K562 (cell line): ENCODE measurements at places on chromosomes 11 and 22.

GRCh38 chr11:57597461-57597915 is at the start of gene SERPING1:
SERPING1 (plus strand) TSS chr11:57597685; CDS start chr11:57598271, 586 bp downstream.
- DNase-seq, result no peak

GRCh38 chr22:28410050-28410816 is 269.4 kb downstream of the TTC28 start:
- DNase-seq, result peak; percentile 4

GRCh38 chr11:78768345-78768744 is 193.7 kb upstream of the NARS2 start:
- DNase-seq, result no peak

- peak; percentile 32 for DNase-seq
Observed at GRCh38 chr11:110112457-110112856, 19.3 kb downstream of the ZC3H12C start.

DNA sequence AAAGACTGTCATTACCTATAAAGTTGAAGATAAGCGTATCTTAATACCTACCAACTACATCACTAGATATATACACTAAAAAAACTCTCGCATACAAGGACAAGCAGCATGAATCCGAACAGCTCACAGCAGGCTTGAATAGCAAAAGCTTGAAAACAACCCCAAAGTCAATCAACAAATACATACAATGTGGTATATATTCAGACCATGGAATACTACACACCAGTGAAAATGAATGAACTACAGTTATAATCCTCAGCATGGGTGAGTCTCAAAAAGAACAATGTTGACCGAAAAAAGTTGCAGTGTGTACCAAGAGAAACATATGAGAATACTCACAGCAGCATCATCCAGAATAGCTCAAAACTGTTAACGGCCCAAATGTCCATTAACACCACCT is 25.2 kb downstream of the USP28 start:
- DNase-seq, result no peak

GRCh38 chr11:104637662-104638170 is 260.5 kb downstream of the CASP12 start:
- no peak for DNase-seq

GRCh38 chr11:121801394-121801748 is 314.6 kb downstream of the BLID start:
- DNase-seq, result no peak

GRCh38 chr11:1555713-1556153 is 16.3 kb downstream of the DUSP8 start:
- DNase-seq, result no peak

DNA sequence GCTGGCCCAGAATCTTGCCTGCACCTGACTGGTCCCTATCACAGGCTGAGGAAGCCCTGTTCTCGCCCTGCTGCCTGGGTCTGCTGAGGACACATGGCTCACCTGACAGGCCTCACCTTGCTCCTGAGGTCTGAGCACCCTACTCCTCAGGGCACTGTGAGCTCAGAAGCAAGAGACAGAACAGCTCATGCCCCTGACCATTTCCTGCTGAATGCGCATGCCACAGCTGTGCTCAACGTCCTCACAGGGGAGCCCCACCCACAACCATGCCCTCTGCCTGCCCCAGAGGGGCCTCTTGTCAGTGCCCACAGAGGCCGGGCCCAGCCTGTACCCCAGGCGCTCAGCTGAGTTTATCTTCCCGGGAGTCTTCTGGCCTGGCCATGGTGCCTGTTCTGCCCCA is 2.8 kb upstream of the TSPO start:
- DNase-seq, result no peak

DNA sequence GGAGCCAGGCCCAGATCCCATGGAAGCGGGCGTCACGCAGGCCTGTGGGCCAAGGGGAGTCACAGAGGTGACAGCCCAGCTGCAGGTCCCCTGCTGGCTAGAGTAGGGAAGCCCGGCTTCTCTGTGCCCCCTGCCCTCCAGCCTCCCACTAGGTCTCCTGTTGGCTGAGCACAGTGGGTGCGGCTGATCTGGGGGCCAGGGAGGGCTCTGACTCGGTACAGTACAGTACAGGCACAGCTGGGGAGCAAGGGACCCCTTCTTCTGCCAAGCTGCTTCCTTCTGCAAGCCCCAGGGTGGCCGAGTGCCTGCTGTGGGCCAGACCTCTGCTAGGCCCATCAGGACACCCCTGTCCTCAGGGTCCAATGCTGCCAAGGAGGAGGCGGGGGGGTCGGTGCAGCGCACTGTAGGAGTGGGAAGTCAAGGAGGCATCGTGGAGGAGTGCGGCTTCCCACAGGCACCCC is 10.1 kb downstream of the SUSD2 start:
- no peak for DNase-seq

- DNase-seq, result peak; percentile 69
Observed at GRCh38 chr22:29268511-29269229, 602 bp downstream of the EWSR1 start.

- DNase-seq, result no peak
Observed at GRCh38 chr11:119970555-119971304, 167.2 kb downstream of the TRIM29 start.

GRCh38 chr11:6705905-6706535 is 22.9 kb upstream of the MRPL17 start:
- peak; percentile 58 for DNase-seq

DNA sequence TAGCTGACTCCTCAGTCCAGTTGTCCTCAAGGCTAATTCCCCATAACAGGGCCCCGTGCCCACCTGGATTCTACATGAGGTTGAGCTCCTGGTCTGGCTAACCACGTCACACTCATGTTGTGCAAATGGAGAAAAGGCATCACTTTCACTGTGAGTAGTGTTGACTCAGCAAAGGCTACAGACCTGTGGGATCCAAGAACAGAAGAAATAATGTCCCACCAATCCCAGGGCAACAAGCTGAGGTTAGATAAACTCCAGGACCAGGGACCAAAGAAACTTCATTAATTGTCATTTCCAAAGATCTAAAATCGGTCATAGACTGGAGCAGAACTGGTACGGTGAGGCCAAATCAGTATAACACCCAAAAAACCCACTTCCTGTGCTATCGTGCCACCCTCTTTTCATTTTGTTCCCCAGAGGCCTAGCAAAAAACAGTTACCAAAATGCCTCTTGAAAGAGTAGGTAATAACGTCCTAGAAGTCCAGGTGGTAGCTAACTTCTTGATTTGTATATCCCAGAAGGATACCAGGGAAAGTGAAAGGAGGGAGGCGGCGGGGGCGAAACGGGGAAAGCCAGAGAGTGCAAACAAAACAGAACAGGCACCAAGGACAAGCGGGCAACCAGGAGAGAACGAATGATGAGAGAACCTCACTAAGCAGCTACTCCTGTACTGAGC is 1.4 kb downstream of the PCSK7 start:
- DNase-seq, result no peak

DNA sequence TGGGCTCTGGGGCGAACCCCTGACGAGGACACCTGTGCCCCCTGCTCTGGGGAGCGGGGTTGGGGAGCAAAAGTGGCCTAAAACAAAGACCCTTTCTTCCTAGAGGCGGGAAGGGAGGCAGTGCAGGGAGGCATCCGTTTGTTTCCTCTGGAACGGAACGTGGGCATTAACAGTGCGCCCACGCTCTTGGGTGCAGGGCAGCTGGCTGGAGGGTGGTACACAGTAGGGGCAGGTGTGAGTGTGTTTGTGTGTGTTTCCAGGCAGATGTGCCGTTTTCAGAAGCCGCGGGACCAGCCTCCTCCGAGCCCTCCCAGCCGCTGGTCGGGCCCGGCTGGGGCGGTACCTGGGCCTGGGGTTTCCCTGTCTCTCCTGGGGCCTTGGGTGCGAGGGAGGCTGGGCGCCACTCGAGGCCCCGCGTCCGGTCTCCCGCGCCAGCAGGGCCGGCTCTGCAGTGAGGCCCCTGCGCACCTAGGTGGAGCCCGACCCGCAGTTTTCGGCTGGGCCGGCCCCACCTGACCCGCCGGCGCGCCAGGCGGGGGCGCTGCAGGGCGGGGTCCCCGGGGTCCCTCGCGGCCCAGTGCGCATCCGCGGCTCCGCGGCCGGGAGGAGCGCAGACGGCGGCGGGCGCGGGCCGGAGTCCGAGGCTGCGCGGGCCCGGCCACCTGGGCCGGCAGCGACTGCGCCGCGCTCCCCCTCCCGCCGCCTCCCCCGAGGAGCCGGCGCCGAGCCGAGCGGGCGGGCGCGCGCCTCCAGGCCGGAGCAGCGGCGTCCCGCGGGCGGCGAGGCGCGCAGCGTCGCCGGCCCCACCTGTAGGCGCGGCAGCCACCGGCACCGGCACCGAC is 1252.7 kb downstream of the BRD1 start:
- no peak for DNase-seq

- DNase-seq, result no peak
Observed at GRCh38 chr11:129308241-129308865, 67.3 kb upstream of the BARX2 start.

- no peak for DNase-seq
Observed at GRCh38 chr11:9516113-9516512, 55.3 kb downstream of the ZNF143 start.

GRCh38 chr11:4916581-4916980 is 2.6 kb downstream of the OR51G2 start:
- no peak for DNase-seq

GRCh38 chr11:57358543-57358961 is 20.4 kb downstream of the P2RX3 start:
- peak; percentile 44 for DNase-seq

DNA sequence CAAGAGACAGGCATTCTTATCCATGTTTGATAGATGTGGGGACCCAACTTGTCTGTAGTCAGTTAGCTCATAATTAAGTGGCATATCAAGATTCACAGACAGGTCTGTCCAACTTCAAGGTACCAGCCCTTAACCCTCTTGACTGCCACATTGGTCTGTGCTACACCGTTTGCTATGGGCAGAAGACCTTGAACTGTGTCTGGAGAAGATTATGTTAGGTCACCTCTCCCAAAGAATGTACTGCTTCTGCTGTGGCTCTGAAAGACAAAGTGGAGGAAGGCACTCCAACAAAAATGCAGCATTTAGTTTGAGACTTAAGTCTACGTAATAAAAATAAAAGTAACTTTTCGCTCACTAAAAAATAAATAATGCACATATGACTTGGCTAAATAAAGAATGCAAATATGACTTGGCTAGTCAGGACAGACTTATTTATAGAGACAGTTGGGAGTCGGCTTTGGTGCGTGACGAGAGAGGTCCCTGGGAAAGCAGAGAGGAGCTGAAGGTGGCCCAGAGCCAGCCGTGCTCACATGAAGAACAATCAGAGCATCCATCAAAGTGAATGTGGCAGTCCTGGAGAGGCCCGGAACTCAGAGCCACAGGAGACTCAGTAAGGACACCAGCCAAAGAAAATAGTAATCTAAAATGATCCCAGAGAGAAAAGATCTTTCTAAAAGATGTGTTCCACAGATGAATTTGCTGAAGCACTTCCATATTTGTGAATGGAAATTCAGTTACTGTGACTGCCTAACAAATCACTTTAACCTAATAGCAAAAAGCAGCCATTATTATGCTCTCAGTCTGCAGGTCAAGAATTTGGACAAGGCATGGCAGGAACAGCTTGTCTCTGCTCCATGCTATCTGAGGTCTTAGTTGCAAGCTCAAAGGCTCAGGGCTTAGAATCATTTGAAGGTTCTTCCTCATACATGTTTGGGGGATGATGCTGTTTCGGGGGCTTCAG is 35.0 kb downstream of the CWC15 start:
- DNase-seq, result no peak

DNA sequence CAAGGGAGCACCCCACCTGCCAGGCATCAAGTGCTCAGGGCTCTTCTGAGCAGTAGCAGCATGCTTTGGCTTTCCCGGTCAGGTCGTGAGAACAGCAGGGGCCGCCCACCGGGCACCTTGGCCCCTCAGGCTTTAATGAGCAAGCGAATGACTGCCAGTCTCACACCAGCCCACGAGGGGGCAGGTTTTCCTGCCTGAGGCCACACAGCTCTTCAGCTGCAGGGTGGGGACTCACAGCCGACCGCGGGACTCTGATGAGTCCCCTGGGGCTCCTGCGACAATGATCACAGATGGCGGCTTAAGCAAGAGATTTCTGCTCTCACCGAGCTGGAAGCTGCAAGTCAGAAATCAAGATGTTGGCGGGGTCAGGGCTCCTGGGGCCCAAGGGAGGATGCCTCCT is 14.3 kb upstream of the FGF19 start:
- DNase-seq, result peak; percentile 75

DNA sequence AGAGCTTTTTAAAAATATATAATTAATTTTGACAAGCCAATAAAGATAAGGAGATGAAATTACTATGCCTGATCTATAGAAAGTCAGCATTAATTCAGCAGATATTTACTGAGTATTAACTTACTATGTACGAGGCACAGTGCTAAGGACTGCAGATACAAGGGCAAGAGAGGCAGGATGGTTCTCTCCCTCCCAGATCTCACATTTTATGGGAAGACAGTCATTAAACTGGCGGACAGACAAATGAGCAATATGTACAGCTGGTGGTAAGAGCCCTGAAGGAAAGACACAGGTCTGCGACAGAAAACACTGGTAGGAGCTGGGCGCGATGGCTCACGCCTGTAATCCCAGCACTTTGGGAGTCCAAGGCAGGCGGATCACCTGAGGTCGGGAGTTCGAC is 36.8 kb downstream of the MCHR1 start:
- no peak for DNase-seq

- DNase-seq, result no peak
Observed at GRCh38 chr11:26418386-26418912, 86.5 kb downstream of the ANO3 start.

- DNase-seq, result no peak
Observed at GRCh38 chr11:12664385-12664784, 9.8 kb upstream of the TEAD1 start.

GRCh38 chr22:25739659-25740344 is 2.2 kb upstream of the MYO18B start:
- no peak for DNase-seq

- peak; percentile 49 for DNase-seq
Observed at GRCh38 chr11:576811-577610, 741 bp downstream of the PHRF1 start.

DNA sequence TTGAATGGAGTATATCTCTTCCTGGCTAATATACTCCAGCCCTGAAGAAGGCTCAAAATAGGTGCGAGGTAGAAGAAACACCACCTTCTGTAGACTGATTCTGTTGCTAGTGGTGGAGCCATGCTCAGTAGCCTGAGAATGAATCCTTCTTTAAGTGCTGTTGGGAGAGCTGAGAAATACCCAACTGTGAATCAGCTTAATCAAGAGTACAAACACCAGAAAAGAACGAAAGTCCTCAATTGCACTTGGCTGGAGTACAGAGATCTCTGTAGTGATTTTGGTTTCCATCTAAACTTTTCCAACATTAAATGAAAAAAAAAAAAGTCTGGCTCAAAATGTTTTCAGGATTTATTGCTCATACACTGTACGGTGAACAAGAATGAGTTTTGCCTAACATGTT is 619.1 kb downstream of the METTL15 start:
- DNase-seq, result no peak

DNA sequence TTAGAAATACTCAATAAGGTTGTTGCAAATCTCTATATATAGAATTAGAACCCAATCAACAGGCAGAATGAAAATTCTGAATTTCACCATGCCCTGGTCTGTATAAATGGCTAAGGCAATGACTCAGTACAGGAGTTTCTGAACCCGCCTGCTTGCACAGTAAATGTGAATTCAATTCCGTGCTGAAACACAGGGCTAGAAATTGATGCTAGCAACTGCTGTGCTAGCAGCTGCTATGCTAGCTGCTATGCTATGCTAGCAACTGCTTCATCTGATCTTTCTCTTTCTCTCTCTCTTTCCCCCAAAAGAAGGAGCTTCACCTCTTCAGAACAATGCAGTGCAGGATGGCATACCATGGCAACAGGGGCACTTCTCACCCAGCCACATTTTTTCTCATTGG is 9.7 kb upstream of the OR52J3 start:
- no peak for DNase-seq
